ENCODE measurements at places on chromosomes 4 and X. TPM values are rescaled to one million over a fixed set of nuclear protein-coding genes. Genes with fewer than 3 reads are reported as not detected.

The TLR10 gene
- total RNA-seq, result 0.26 TPM

The SASH3 gene
- 121 TPM for total RNA-seq

The OPN1LW gene
- total RNA-seq, result not detected

The TREX2 gene
- 2.1 TPM for total RNA-seq

The EVC2 gene
- total RNA-seq, result not detected

The S100P gene
- 2.5 TPM for total RNA-seq

The GABRA4 gene
- not detected for total RNA-seq

The PAGE1 gene
- total RNA-seq, result not detected

The TCP11X2 gene
- not detected for total RNA-seq

The TRIM2 gene
- total RNA-seq, result 0.76 TPM

DNA sequence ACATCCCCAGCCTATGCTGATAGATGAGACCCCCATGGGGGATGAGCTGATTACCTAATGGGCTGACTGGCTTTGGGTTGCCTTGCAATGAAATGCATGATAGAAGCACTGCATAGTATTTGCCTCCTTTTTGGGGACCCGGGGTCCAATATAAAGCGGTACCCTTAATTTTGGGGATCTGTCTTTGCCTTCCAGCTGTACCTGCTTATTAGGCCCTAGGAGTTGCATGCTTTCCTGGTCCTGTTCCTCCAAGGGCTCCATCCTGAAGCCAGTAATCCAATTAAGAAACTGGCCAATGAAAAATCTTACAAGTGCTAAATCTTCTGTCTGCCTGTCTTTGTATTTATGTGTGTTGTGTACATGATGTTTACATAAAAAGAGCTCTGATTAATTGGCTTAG is 791.6 kb downstream of the TRIML1 start:
- DNase-seq, result no peak
- no peak overlapping the region for H3K4me3 ChIP-seq
- H3K27ac ChIP-seq, result no peak overlapping the region
- no peaks in the 10 kb centered on the region for H3K27me3 ChIP-seq
- no peaks in the 10 kb centered on the region for H3K36me3 ChIP-seq

- peaks cover 21% of the 10 kb centered on the region for H3K4me1 ChIP-seq
- H3K36me3 ChIP-seq, result no peaks in the 10 kb centered on the region
- H3K4me3 ChIP-seq, result no peak overlapping the region
These were observed 59.3 kb upstream of the HS3ST1 start for GRCh38 chr4:11487868-11488544.

- H3K4me1 ChIP-seq, result no peaks in the 10 kb centered on the region
- DNase-seq, result no peak
- H3K27me3 ChIP-seq, result no peaks in the 10 kb centered on the region
- H3K27ac ChIP-seq, result no peak overlapping the region
These were observed 37.9 kb upstream of the CBR4 start for GRCh38 chr4:169047956-169048355.

GRCh38 chrX:23752740-23753415 is 9.8 kb upstream of the ACOT9 start:
- peaks cover 3% of the 10 kb centered on the region for H3K4me1 ChIP-seq
- H3K27me3 ChIP-seq, result no peaks in the 10 kb centered on the region
- no peak for DNase-seq
- no peaks in the 10 kb centered on the region for H3K36me3 ChIP-seq

DNA sequence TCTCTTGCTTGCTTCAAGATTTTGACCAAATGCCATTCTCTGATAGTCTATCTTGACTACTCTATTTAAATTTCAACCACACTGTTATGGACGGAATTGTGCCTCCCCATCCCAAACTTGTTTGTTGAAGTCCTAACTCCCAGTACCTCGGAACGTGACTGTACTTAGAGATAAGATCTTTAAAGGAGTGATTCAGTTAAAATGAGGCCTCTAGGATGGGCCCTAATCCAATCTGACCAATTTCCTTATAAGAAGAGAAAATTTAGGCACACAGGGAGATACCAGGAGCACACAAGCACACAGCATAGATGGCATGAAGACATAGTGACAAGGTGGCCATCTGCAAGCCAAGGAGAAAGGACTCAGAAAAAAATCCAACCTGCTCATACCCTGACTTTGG is 269.9 kb downstream of the KCNIP4 start:
- H3K4me3 ChIP-seq, result no peak overlapping the region
- no peaks in the 10 kb centered on the region for H3K4me1 ChIP-seq
- H3K36me3 ChIP-seq, result no peaks in the 10 kb centered on the region
- no peak for DNase-seq
- no peaks in the 10 kb centered on the region for H3K27me3 ChIP-seq

DNA sequence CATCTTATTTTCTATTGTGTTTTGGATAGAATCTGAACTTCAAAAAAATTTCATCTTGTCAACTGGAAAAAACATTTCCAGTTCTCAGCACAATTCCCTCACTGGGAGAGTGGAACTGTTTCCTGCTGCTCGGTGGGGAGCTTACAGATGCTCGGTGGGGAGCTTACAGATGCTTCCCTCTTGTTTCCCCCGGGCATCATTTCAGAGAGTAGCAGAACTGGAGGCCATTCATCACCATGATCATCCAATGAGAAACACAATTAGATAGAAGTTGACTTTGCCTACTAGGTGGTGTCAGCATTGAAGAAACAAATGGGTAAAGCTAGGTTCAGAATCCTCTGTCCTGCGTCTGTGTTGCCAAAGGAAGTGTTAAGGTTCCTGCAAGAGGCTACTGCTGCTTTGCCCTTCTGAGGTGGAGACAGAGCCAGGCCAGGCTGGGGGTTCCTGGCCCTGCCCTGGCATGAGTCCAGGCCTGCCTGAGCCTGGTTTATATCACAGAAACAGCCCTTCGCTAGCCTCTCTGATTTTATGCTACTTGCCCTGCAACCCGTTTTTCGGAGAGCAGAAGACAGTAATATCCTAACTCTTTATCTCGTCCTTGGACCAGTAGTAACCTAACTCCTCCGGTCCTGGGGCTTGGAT is 70.6 kb downstream of the TAPT1 start:
- no peaks in the 10 kb centered on the region for H3K27me3 ChIP-seq
- no peak overlapping the region for H3K4me3 ChIP-seq
- H3K27ac ChIP-seq, result no peak overlapping the region

DNA sequence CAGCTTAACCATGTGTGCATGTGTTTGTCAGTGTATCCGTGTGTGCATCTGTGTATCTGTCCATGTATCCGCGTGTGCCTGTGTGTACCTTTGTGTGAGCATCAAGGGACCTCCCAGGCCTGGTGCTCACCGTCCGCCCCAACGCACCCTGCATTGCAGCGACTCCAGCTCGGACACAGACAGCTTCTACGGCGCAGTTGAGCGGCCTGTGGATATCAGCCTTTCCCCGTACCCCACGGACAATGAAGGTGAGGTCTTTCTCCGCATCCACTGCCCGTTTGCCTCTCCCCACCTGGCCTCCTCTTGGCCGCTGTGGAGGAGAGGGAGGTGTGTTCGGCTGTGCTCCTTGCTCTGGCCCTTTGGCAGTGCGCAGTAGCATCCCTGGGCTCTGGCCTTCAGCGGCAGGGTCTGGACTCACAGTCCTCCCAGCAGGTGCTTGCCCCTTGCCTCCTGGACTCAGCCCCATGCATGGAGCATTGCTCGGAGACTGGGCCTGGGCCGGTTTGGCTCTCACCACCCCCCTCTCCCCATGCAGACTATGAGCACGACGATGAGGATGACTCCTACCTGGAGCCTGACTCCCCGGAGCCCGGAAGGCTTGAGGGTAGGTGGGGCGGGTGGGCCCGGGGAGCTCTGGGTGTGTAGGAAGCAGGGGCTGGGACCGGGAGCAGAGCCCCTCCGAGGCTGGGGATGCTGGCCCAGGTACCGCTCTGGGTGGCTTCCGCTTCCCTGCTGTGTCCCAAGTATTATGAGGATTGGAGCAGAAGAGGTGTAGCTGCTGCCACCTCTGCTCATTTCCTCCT is 16.4 kb upstream of the ADD1 start:
- H3K27me3 ChIP-seq, result no peaks in the 10 kb centered on the region
- H3K27ac ChIP-seq, result peak overlapping the region; percentile 5
- no peak for DNase-seq
- H3K36me3 ChIP-seq, result peaks cover 24% of the 10 kb centered on the region

DNA sequence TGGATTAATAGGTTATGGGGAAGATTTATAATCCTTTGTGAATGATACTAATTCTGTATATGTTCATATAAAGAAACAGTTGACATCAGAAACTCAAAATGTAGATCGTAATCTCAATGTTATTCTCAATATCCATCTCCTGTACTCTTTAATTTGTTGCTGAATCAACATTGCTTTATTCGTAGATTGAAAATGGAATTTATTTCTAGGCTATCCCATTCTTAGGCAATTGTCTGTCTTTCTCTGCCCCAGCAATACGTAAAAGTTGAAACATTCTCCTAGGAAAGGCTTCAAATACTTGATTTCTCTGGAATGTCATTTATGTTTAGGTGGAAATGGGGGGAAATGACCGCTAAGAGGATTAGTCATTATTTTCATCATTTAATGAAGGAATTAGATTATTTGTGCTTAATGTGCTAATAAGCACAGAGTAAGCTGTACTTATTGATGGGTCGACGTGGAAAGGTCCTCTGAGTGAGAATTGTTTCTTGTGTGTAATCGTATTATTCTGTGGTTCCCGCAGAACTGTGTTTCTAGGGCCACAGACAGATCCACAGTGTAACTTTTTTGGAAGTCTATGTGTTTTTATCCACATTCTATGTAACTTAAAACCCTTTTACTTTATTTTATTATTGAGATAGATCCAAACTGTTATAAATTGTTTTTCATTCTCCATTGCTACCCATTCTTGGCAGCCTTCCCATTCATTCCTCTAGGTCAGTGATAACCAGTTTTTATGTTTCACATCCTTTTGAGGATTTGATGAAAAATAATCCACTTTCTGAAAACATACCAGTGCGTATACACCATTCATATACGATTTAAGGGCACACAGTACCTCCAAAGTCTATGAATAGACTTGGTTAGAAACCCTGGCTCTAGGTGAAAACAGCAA is 262.9 kb downstream of the ARHGAP10 start:
- H3K4me3 ChIP-seq, result no peak overlapping the region
- H3K36me3 ChIP-seq, result no peaks in the 10 kb centered on the region
- H3K27me3 ChIP-seq, result no peaks in the 10 kb centered on the region
- H3K27ac ChIP-seq, result no peak overlapping the region
- no peaks in the 10 kb centered on the region for H3K4me1 ChIP-seq

- H3K4me3 ChIP-seq, result no peak overlapping the region
- no peak for DNase-seq
- no peak overlapping the region for H3K27ac ChIP-seq
- H3K27me3 ChIP-seq, result no peaks in the 10 kb centered on the region
- H3K4me1 ChIP-seq, result peaks cover 2% of the 10 kb centered on the region
- peaks cover 10% of the 10 kb centered on the region for H3K36me3 ChIP-seq
These were observed 131.8 kb downstream of the ENOX2 start for GRCh38 chrX:130771230-130771629.

DNA sequence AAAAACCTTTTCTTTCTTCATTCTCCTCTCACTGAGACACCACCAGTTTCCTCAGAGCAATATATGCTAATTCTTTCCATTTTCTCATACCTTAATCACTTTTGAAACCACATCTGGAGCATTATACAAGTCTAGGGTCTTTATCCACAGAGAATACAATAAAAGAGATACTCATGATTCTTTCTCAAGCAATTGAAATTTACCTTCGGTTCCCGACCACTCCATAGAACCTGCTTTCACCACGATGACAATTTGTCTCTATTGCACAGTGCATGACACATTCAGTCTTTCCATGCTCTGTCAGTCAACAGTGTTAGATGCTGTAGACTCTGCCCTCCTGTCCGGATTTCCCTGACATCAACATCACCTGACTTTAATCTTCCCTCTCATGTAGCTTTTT is 409.3 kb upstream of the NWD2 start:
- H3K4me3 ChIP-seq, result no peak overlapping the region
- H3K27me3 ChIP-seq, result no peaks in the 10 kb centered on the region
- no peaks in the 10 kb centered on the region for H3K36me3 ChIP-seq
- no peak overlapping the region for H3K27ac ChIP-seq
- no peak for DNase-seq
- no peaks in the 10 kb centered on the region for H3K4me1 ChIP-seq

DNA sequence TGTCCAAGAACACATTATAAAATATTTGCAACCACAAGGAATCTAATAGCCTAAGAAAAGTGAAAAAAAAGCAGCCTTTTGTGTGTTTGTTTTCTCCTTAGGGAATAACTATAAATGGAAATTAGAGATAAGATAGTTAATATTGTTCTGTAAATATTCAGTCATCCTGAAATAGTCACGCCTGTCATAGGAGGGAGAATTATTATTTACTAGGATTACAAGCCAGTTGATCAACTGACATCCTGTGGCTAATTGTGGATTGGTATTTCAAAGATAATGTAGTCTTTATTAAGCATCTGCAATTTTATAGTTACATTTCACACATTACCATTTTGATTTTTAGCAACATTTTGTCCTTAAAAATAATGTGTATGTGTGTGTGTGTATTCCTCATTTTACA is 118.6 kb downstream of the CCSER1 start:
- H3K27ac ChIP-seq, result no peak overlapping the region
- no peaks in the 10 kb centered on the region for H3K27me3 ChIP-seq
- no peaks in the 10 kb centered on the region for H3K36me3 ChIP-seq

GRCh38 chr4:139278485-139278884 is 1.5 kb downstream of the MGARP start:
- H3K27me3 ChIP-seq, result peaks cover 56% of the 10 kb centered on the region
- peaks cover 15% of the 10 kb centered on the region for H3K4me1 ChIP-seq
- H3K4me3 ChIP-seq, result peak overlapping the region; percentile 72
- no peak overlapping the region for H3K27ac ChIP-seq
- H3K36me3 ChIP-seq, result no peaks in the 10 kb centered on the region
- DNase-seq, result no peak

DNA sequence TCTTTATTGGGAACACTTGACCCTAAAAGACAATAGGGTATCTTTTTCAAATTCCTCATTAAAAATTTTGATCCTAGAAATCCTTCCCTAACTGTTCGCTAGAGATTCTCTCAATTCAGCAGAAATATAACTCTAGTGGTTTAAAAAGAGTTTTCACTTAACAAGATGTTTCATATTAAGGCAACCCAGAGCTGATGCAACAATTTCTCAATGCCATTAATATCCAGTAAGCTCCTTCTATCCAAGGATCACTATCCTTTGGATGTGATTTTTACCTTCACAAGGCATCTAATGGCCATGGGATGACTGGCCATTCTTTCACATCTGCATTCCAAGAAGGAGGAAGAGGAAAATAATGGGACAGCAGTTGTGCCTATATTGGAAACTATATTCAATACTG is 183.4 kb downstream of the ANKRD50 start:
- H3K4me3 ChIP-seq, result no peak overlapping the region
- H3K4me1 ChIP-seq, result no peaks in the 10 kb centered on the region
- H3K36me3 ChIP-seq, result no peaks in the 10 kb centered on the region
- no peaks in the 10 kb centered on the region for H3K27me3 ChIP-seq

GRCh38 chr4:157327666-157328065 is 107.1 kb downstream of the GRIA2 start:
- no peaks in the 10 kb centered on the region for H3K4me1 ChIP-seq
- no peaks in the 10 kb centered on the region for H3K36me3 ChIP-seq
- no peak overlapping the region for H3K27ac ChIP-seq
- H3K27me3 ChIP-seq, result no peaks in the 10 kb centered on the region
- DNase-seq, result no peak

GRCh38 chrX:51847463-51847862 is 46.0 kb upstream of the MAGED1 start:
- no peak overlapping the region for H3K4me3 ChIP-seq
- H3K27me3 ChIP-seq, result no peaks in the 10 kb centered on the region
- no peak overlapping the region for H3K27ac ChIP-seq
- DNase-seq, result no peak
- peaks cover 5% of the 10 kb centered on the region for H3K4me1 ChIP-seq

GRCh38 chrX:1391707-1392375 is at the start of gene SLC25A6:
Gene SLC25A6 (minus strand): TSS chrX:1392113. CDS start chrX:1392009, 104 bp downstream.
- peaks cover 68% of the 10 kb centered on the region for H3K36me3 ChIP-seq
- peak within 1 kb of the TSS; percentile 97 for H3K27ac ChIP-seq
- peak within 1 kb of the TSS; percentile 98 for H3K4me3 ChIP-seq
- DNase-seq, result peak; percentile 100
- H3K27me3 ChIP-seq, result no peaks in the 10 kb centered on the region
- H3K4me1 ChIP-seq, result peaks cover 36% of the 10 kb centered on the region
